ENCODE measurements at places on chromosomes 2 and 18.

GRCh38 chr2:239266434-239266766 lies 134.4 kb downstream of the HDAC4 start:
- DNase-seq: no peak

DNA sequence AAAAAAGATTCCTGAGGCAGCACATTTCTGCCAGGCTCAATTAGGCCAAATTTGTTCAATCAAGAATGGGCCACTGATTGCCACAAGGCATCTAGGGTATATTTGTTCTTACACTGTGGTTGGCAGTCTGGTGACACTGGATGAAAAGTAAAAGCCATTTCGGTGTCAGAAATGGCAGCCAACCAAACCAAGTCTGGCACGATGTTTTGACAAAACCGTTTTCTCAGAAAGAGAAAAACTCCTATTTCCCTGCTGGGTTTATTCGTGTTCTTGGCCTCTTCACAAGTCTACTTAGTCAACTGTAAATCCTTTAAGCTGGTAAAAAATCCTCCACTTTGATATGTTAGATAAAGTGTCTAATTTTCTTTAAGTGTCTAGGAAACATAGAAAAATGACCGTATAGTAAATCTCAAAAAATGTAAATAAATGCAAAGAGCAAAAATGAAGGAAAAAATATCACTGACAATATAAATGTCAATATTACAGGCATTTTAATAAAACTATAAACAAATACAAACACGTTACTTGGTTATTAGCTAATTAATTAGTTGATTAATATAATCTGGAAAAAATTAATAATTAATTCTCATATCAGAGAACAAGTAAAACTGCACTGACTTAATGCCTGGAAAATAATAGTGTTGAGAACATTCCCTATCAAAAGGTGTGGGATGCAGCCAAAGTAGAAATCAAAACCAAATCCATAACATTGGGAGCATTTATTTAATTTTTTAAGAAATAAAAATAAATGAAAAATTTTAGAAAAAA lies 182.0 kb upstream of the ZNF804A start:
- no peak for DNase-seq

DNA sequence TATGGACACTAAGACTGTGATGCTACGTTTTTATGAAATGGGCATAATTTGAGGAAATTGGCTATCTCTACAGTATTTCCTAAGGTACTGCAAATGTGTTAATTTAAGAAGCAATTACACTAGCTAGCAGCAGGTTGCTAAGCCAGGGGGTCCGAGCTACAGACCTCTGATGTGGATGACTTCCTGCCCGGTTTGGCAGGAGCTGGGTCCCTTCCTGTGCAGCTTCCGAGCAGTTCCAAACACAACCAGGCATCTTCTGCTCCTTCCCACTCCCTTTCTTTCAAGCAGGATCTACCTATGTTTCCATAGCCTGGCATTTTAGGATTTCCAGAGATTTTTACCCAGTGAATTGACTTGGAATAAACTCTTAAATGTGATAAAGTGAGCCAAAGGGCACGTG lies 55.7 kb downstream of the SCN2A start:
- DNase-seq: no peak

DNA sequence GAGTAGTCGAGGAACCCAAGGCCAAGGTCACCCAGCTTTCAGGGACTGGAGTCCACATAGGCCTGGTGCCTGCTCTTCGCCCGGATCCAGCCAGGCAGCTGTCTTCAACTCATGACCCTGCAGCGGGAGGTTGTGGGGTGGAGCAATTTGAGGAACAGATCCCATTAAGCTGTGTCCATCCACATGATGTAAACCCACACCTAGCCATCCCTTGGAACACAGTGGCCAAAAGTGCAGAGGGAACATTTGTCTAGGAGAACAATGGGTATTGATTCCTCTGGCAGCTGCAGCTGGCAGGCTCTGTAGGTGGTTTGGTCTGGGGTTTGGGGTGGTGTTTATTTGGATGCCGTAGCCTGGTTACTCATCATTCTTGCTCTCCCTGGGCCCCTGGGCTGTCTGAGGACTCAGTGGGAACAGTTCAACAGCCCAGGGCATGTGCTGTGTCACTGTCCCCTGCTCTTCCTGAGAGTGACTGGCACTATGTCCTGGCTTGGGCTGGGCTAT lies 99.4 kb downstream of the TFCP2L1 start:
- no peak for DNase-seq

GRCh38 chr18:48775372-48776155 lies 175.2 kb downstream of the SMAD7 start:
- DNase-seq: no peak

GRCh38 chr2:199862788-199863187 lies 11.8 kb upstream of the FTCDNL1 start:
- DNase-seq: no peak

DNA sequence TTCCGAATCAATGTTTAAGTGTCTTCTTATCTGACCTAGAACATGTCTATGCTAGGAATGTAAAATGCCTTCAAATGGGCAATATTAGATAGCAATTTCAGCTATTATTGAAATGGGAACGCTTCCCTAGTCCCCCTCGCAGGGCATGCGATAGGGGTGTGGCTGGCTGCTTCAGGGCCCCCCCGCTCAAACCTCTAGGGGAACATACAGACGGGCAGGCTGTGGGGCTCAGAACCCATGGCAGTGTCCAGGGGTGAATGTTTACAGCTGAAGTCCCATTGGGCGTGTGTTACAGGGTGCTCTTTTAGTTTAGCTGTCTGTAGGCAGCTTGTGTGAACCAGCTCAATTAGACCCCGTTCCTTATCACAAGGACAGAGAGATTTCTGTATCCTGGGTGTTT lies 315.9 kb downstream of the DSEL start:
- DNase-seq: no peak

DNA sequence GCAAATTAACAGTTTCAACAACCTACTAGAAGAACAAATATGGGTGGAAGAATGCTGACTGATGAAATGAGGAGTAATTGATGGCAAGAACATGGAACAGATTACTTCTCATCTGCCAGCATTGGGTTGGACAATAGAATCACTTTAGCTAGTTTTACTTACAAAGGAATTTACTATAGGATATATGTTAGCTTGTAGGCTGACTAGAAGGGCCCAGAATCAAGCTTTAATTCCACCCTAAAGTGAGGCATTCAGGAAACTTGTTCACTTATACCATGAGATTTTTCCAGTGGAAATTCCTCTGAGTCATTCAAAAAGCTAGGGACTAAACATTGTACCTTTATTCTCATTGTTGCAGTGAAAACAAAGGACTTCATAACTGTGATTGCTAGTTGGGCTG lies 5.0 kb upstream of the ZSWIM2 start:
- no peak for DNase-seq

- no peak for DNase-seq
Measured at GRCh38 chr2:236256366-236256985, 7.7 kb downstream of the ASB18 start.

Data from NCI-H1048 (cell line).